ENCODE measurements at places on chromosomes 11 and 22. TPM values are rescaled to one million over a fixed set of nuclear protein-coding genes. Genes with fewer than 3 reads are reported as not detected.

- DNase-seq: no peak
Measured at GRCh38 chr11:79273781-79274180, 167.0 kb downstream of the TENM4 start.

GRCh38 chr11:87063982-87064381 lies 26.2 kb downstream of the TMEM135 start:
- DNase-seq: no peak

GRCh38 chr11:123416566-123416965 lies 13.5 kb upstream of the GRAMD1B start:
- no peak for DNase-seq

The TIGD3 gene
- 0.88 TPM for total RNA-seq

GRCh38 chr11:44282620-44283019 lies 27.3 kb downstream of the ALX4 start:
- no peak for DNase-seq

The TH gene
- total RNA-seq: not detected

The ADAMTS15 gene
- total RNA-seq: not detected

The GGTLC2 gene
- not detected for total RNA-seq

The SCGB2A2 gene
- not detected for total RNA-seq

The JAML gene
- total RNA-seq: not detected

- DNase-seq: no peak
Measured at GRCh38 chr22:24775769-24776492, 1.4 kb upstream of the PIWIL3 start.

DNA sequence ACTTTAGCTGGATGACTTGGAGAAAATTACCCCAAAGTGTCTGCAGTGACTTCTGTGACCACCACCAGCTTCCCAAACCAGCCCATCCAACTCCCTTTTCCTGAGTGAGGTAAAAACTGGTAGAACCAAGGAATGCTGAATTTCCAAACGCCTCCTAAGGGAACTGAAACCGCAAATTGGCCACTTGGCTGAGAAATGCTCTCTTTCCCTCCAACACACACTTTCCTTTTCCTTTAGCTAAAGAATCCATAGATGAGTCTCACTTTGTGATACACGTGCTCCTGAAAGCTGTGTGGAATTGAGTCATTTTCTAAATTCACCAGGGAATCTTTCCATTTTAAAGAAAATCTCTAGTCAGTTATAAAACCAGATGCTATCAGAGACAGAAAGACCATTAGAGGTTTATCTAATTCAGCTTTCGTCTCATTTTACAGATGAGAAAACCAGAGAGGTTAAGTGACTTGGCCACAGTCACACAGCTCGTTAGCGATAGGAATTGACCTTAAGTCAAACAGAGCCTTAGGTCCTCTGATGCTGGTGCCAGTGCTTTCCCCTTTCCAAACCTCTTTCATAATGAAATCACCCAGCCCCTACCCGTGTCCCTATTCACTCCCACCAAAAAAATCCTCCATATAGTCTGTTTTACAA lies 137.2 kb downstream of the COMMD9 start:
- no peak for DNase-seq

DNA sequence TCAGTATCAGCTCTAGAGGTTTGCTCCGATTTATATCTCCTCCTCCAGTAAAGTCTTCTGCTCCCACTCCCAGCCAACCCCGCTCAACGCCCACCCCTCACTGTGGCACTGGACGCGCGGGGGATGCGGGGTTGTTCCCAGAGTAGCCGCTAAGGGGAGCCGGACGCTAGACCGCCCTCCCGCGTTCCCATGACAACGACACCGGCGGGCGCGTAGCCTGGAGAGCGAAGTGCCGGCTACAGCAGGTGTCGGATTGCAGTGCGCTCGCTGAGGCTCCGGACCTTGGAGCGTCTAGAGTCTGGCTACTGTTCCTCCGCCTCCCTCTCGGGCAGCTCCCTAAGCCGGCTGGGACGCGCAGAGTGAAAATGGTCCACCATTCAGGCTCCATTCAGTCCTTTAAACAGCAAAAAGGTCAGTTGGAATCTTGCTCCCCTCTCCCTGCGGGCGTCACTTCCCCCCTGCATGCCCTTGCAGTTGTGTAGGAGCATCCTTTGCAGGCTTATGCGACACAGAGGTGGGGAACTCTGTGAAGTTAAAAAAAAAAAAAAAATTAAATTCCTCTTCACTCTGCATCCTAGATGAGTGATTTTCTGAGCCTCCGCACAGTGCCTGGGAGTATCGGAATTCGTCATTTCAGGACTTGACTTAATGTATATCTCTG lies at the start of gene ANO3:
TSS of gene ANO3 (plus strand) at position 220 of the 661 bp plus-strand sequence. CDS start at position 366, 146 bp downstream.
- DNase-seq: peak; percentile 76

GRCh38 chr11:1296287-1296686 lies 13.1 kb downstream of the TOLLIP start:
- no peak for DNase-seq

DNA sequence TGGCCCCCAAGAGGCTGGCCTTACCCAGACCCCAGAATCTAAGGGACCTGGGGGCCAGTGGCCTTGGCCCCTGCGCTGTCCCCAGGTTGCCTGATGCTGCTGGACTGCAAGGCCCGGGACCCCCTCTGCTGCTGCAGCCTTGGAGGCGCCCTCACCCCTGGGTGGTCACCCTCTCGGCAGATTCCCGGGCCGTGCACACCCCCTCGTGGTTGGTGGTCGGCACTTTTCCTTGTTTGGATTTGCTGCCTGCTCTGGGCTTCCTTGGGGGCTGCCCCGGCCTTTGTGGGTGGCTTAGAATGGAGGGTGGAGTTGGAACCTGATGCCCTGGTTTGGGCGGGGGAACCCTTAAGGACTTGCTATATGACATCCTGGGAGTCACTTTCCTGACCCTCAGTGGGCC lies 5.3 kb downstream of the RIN1 start:
- no peak for DNase-seq

The OR5M3 gene
- total RNA-seq: not detected

GRCh38 chr22:19037282-19038163 lies 84.7 kb downstream of the DGCR2 start:
- DNase-seq: no peak

All from SK-MEL-5 (cell line).